ENCODE measurements at places on chromosomes 4 and X. TPM values are rescaled to one million over a fixed set of nuclear protein-coding genes. Genes with fewer than 3 reads are reported as not detected.
A peak's percentile ranks its signal among the peaks of the same experiment; 100 is the strongest.

- DNase-seq, result peak; percentile 28
Measured at GRCh38 chr4:100414016-100414790, 103.6 kb downstream of the EMCN start.

OPHN1 gene
- total RNA-seq, result 7.2 TPM

G6PD gene
- total RNA-seq, result 143 TPM

GRCh38 chrX:30302956-30303355 is 6.2 kb downstream of the NR0B1 start:
- peak; percentile 43 for DNase-seq

DNA sequence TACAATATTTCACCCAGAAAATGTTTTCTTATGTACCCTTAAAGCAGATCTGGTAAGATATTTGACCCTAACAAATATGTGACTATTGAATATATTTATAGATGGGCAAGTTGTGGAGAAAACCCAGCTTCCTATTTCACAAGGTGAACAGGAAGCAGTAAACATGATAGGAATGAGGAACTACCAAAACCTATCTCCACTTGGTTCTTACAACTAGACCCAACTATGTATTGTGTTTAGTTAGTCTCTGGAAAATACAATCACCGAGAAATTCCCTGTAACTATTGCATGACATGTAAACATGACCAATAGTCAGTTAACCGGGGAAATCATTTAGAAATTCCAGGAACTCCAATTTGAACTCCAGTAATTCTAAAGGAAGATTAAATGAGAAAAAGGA is 8.4 kb upstream of the RXFP1 start:
- no peak for DNase-seq

MAGT1 gene
- 74.3 TPM for total RNA-seq

All from HFFc6 (cell line).